Trophoblast cell (in vitro differentiated cells and primary cell): ENCODE measurements at places on chromosomes 1 and 21.

- DNase-seq: no peak
These were observed 5.2 kb upstream of the MAB21L3 start for GRCh38 chr1:116105996-116106395.

GRCh38 chr1:206971029-206971655 lies 882 bp upstream of the FCAMR start:
- no peak for DNase-seq

DNA sequence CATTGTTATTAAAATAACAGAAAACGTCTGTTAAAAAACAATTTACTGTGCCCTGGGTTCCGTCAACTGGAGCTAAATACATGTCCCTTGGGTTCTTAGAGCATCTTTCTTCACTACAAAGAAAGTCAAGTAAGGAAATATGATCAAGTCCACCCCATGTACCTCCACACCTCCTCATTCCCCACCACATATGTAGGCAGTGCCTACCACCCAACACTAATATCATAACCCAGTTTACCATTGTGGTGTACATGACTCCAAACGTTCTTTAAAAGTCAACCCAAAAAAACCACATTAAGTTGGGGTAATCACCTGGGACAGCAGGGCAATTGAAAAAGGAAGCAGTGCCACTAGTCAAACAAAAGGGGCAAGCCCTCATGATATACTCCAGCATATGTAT lies 7.8 kb upstream of the LRRC52 start:
- no peak for DNase-seq

- no peak for DNase-seq
These were observed 578.5 kb downstream of the USP25 start for GRCh38 chr21:16308269-16308668.

- peak; percentile 46 for DNase-seq
These were observed 1.0 kb downstream of the TP53BP2 start for GRCh38 chr1:223844787-223845036.

DNA sequence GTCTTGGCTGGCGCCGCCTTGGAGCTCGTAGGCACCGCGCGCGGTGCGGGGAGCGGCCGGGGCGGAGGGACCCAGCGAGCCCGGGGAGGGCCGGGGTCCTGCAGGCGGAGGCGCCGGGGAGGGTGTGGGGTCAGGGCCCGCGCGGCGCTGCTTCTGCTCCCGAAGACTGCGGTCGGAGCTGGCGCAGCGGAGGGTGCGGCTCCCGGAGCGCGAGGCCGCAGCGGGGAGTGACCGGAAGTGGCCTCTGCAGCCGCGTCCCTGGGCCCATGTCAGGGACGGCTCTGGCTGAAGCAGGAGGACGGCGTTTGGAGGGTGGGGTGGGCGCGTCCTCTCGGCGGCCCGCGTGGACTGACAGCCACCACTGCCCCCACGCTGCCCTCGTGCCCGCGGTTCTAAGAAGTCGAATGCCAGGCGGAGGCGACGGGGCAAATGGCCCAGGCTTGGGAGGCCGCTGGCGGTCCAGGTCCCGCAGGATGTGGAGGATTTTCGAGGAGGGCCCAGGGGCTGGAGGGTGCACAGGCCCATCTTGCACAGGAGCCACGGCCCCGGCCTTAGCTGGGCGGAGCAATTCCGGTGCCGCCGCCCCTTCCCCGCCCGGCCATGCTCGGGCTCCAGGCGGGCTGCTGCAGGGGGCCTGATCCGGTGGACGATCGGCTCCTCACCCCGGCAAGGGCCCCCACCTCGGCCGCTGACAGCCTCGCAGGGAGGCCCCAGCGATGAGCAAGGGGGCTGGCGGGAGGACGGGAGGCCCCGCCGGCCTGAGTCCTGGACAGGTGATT lies 7.7 kb upstream of the ZNF669 start:
- peak; percentile 72 for DNase-seq
